ENCODE measurements at places on chromosomes 3 and 15. TPM values are rescaled to one million over a fixed set of nuclear protein-coding genes. Genes with fewer than 3 reads are reported as not detected.
A peak's percentile ranks its signal among the peaks of the same experiment; 100 is the strongest.

DNA sequence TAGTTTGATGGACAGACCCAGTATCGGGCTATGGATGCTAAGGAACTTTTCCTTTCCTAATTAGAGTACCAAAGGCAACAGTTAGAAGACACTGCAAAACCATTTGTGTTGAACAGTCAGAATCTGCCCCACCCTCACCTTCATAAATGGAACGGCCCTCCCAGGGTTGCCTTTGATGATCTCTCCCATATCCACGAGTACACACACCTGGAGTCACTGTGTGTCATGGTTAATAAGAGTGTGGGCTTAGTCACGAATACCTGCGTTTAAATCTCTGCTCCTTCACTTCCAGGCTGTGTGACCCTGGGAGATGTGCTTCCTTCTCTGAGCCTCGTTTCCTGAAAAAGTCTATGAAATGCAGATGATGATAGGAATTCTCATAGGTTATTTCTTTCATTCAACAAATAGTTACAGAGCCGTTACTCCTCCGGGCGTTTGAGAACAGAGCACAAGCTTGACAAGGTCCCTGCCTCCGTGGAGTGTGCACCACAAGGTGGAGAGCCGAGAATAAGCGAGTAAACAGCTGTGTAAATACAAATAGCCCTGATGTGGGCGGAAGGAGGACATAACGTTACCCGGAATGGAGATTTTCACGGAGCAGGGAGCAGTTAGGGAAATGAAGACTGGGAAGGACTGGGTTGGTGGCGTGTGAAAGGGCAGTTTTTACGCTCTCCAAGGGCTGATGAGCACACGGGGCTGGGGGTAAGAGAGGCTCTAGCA is 6.7 kb downstream of the SLC51A start:
- DNase-seq, result no peak

DNA sequence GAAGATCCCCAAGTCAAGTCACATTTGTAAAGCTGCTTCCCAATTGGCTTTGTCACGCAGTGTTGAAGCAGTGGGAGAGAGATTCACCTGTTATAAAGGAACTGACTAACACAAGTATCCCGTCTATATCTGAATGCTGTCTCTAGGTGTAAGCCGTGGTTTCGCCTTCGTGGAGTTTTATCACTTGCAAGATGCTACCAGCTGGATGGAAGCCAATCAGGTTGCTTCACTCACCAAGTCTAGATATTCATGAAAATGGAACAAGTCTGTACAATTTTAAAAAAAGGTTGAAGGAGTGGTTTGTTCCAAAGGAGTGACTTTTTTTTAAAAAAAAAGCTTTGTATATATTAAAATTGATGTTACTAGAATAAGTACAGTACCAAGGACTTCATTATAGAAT is 11.7 kb downstream of the RBM5 start:
- DNase-seq, result no peak

DNA sequence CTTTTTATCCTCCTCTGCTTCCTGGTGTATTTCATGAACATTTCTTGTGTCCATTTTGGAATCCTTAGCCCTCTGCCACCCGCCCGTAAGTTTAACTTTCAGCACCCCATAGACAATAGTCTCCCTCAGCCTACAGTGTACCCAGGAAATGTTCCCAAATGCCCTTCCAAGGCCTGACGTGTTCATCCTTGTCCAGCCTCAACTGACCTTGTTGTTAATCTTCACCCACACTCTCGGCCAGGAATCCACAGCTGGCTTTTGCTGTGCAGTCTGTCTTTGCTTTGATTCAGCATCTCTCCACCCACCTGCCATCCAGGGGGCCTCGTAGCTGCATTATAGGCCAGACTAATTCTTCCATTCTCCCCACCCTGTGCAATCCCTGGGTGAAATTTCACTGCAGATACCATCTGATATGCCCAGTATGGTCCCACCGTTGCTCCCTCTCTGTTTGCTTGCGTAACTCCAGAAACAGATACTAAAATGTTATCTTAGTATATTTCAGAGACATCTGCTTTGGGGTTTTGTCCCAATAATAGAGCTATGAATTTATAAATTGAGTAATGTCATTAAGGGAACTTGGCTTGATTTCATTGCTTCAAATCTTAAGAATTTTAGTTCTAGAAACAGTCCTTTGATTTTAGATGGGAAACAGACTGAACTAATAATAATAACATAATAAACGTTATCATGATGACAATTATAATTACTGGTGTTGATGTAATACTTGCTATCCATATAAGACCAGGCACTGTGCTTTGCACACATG is 16.6 kb downstream of the GUCA1C start:
- DNase-seq, result no peak

PRR23B gene
- not detected for total RNA-seq

- DNase-seq, result no peak
Measured at GRCh38 chr3:58962816-58963215, 87.0 kb downstream of the CFAP20DC start.

DNA sequence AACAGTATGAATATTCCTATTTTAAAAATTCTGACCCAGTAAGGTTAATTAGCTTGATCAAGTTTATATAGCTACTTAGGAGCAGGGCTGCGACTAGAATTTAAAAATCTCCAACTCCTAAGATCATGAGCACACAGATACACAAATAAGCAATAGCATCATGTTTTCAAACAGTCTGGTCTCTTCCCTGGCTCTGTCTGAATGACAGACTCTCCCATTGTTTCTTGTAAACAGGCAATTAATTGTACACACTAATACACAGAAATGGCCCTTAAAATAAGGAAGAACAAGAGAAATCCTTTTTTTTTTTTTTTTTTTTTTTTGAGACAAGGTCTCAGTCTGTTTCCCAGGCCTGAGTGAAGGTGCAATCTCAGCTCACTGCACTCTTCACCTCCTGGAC is 1064.4 kb upstream of the CFAP20DC start:
- DNase-seq, result no peak

DNA sequence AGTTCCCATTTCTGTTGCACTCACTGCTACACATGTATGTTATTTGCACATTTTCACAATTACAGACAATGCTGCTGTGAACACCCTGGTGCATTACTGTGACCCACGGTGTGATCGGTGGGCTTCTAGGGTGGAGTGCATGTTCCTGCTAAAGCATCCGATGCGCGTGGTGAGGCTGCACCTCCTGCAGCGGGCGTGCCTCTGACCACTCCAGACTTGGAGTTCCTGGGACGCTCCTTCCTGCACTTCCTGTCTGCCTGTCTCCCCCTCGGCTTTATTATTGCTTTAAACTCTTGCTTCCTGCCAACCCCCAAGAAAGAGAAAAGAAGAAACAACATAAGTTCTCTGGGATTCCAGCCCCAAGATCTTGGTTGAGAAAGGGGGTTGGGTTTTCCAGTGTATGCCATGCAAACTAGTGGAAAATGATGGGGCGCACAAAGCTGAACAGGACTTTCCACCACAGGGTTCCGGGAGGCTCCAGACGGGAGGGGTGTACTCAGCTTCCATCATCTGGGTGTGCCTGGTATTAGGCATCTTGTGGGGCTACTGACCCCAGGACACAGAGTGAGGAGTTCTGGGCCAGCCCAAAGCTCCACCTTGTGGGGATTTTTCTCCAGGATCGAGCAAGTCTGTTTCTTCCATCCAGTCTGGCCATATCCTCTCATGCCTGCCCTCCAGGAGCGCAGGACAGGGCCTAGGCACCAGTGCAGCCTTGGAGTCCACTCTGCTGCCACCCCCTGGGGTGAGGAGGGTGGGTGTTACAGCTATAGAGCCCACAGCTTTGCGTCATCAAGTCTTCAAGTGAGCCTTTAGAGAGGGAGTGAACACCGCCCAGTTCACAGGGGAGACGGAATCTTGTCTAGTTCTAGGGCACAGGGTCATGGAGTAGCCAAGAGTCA is 11.2 kb downstream of the RPL32 start:
- DNase-seq, result peak; percentile 10

DNA sequence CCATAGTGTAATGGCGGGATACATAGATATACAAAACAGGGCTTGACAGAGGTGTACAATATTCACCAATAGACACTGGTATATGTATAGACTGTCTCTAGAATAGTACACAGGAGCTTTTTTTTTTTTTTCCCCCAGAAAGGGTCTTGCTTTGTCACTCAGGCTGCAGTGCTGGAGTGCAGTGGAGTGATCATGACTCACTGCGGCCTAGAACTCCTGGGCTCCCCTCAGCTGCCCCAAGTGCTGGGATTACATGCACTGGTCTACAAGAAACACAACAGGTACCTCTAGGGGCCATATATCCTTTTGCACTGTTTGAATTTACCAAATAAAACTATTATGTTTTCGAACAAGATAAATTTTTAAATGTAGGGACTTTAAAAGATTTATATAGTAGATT is 12.3 kb downstream of the RHOA start:
- no peak for DNase-seq

DNA sequence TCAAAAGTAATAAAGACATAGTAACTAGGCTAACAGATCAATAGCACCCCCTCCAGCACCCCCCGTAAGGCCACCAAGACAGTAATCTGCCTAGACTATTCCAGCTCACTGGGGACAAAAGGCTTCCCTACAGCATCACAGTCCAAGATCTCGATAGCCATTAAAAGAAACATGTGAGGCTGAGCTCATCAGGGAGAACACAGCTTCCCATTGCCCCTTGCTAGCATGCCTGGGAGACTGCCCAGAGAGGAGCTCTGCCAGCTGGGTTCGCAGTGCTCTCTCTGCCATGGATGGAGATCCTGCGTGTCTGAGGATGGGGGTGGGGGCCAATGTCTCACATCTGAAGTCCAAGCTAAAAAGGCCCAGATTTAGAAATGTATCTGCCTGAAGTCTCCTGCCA is 17.8 kb downstream of the LRIG1 start:
- no peak for DNase-seq

Measured in lung microvascular endothelial cell (primary cell).